ENCODE measurements at places on chromosomes 12 and 14.

DNA sequence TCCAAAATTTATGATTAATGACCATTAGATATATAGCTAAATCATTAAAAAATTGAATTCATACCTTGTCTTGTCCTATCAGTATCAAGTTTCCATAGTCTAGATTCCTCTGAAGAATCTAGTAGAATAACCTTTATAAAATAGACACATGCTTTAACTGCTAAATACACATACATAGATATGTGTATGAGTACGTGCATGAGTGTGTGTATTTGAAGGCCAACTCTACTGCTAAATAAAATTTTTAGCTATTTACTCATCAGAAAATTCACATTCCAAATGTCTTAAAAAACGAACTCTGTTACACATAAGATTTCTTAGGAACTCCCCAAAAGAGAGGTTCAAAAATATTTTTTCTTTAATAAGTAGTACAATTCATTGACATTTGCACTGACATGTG lies 233.0 kb downstream of the SSPN start:
- no peak for DNase-seq

GRCh38 chr12:72365151-72365550 lies 93.0 kb downstream of the TRHDE start:
- DNase-seq: no peak

- no peak for DNase-seq
These were observed 3.6 kb downstream of the ANKRD9 start for GRCh38 chr14:102505775-102506625.

DNA sequence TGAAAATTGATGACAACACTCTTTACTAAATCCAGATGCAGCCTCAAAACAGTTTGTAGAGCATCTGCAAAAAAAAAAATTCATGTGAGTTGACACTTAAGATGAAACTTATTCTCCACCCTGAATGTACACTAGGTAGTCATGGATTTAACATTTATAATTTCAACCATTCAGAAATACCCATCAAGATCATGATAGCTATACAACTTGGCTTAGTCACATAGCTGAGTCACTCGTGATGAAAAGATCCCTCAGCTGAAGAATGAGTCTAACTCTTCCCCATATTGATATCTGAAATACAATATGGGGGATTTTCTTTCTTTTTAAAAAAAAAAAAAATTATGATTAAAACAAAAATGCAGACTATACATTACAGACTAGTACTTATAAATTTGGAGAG lies 104.8 kb upstream of the PLEKHG7 start:
- DNase-seq: no peak

- no peak for DNase-seq
These were observed 9.0 kb downstream of the TMBIM6 start for GRCh38 chr12:49750027-49750995.

DNA sequence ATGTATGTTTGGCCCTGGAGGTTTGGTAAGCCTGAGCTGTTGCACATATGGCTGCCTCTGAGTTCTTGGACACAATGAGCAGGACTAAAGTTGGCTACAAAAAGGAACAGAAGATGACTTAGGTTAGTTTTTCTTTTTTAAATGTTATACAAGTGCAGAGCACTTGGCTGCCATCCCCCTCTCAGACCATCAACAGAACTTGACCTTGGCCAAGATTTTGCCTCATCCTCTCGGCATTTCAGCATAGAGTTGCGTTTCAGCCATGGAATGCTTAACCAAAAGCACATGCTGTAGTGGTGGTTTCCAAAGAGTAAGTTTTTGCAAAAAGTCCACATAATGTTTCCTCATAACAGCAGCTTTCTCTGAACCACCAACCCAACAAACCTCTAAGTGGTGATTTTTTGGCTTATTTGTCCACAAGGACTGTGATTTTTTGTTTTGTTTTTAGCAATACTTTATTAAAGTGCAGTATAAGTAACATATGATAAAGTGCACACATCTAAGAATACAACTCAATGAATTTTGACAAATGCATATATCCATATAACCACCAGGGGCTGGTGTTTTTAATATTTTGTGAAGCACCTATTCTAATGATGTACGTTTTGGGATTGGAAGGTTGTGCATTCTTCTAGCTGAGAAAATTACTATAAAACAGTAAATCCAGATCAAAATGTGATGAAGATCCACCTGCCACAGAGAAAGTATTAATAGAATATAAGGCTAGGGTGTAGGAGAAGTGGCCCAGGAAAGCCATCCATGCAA lies 12.1 kb upstream of the GALNT16 start:
- DNase-seq: no peak

GRCh38 chr12:66144791-66145754 lies 14.5 kb upstream of the LLPH start:
- peak; percentile 40 for DNase-seq

DNA sequence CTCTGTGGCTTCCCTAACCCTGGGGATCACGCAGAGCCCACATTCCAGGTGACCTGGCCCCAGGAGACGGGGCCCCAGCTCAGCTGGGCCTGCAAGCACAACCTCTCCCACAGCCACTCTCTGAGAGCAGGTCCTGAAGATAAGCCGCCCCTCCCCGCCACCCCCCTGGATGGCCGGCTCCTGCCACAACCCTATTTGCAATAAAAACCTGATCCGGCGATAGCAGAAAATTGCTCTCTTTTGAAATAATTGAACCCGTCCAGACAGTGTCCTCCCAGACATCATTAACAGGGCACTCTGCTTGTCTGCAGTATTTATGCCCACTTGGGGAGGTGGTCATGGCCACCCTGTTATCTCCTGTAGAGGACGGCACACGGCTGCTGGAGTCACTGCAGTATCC lies 5.0 kb downstream of the C14orf180 start:
- DNase-seq: no peak

DNA sequence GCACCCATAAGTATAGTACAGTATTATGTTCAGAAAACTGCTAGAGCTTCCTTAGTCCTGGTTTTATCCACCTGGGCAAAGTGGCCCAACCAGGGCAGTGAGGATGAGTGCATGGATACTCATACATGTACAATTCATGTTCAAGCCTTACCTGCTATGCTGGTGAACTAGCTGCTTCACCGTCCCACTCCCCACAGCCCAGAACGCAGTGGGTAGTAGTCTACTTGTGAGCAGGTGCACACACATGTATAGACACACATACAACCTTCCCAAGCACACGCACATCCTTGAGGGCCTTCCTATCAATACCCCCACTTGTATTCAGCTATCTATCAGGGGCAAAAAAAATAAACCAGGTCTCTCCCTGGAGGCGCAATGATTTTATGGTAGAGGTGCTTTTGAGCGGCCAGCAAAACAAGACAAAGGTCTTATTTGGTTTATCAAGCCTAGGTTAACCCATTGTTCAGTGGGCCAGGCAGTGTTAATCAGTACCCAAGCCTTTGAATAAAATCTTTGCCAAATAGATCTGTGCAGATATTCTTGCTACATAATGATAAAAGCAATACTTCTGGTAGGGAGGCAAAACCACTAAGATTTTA lies 69.8 kb downstream of the ZFP36L1 start:
- DNase-seq: no peak

DNA sequence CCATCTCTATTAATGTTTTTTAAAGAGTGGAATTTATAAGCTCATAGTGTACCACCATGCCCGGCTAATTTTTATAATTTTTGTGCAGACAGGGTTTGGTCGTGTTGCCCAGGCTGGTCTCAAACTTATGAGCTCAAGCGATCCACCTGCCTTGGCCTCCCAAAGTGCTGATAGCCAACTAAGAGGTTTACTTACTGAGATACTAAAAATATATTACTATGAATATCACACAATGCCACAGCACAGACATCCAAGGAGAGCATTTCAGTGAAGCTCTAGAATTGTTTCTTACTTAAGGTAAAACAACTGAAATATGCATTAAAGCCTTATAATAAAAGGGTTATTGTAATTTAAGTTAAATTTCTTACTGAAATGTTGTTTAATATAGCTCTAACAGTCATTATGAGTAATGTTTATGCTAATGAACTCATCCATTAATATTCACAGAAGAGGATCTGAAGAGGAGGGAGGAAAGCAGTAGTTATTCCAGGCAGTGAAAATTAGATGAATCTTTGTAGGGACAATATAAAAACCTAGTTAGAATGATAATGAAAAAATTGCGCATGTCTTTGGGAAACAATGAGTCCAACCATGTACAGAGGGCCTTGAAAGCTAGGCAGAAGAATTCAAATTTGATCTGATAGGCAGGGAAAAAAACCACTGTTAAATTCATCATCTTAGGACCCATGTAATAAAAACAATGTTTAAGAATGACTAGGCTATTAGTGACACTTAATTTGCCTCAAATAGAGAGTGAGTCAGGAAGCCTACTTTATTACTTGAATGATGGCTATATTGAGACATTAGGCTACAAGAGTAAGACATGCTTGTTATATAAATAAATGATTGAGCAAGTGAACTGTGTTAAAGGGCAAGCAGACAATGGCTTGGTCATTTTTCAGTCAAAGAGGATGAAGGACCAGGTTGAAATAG lies 99.2 kb downstream of the SLC41A2 start:
- no peak for DNase-seq

DNA sequence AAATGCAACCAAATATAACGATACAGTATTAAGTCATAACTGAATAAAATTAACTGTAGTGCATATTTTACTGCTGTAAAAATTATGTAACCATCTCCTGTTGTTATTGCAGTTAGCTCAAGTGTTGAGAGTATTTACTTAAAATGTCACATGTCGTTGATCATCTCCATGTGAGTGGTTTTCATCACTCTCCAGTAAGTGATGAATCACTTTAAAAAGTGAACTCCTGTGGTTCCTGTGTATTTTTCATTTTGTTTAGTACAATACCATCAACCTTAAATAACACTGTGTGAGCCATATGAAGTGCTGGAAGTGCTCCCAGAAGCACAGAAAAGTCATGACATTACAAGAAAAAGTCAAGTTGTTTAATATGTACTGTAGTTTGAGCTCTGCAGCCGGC lies 104.7 kb upstream of the SLCO1B1 start:
- DNase-seq: no peak

DNA sequence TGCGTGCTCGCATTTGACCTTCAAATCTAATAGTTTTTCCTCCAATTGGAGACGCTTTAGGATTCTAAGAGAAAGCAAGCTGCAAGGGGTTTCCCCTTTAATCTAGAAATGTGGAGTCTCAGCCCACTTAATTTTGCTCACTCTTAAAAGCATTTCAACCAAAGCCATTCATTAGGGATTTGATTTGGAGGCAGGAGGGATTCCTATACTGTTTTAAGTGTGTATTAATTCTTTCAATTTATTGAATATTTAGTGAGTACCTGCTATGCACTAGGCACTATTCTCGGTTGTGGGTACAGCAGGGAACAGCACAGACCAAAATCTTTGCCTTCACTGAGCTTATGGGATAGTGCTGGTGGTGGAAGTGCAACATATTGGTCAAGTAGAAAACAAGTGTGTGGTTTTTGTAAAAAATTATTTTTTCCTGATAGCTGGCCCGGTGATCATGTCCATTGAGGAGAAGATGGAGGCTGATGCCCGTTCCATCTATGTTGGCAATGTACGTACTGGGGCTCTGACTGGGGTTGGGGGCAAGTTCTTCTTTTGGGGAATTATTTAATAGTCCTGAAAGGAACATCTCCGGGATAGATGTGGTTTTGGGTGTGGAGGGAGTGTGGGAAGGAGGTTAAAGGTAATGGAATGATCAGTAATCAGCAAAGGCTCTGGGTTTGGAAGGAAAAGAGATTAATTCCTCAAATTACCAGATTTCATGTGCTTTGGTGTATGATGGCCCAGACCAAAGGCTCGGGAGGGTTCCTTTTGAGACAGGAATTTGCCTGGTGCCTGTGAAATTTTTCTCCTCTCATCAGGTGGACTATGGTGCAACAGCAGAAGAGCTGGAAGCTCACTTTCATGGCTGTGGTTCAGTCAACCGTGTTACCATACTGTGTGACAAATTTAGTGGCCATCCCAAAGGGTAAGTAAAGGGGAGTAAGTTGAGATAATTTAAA lies 1.6 kb downstream of the PABPN1 start:
- DNase-seq: no peak

GRCh38 chr12:16587514-16587913 lies 18.4 kb downstream of the LMO3 start:
- DNase-seq: no peak

DNA sequence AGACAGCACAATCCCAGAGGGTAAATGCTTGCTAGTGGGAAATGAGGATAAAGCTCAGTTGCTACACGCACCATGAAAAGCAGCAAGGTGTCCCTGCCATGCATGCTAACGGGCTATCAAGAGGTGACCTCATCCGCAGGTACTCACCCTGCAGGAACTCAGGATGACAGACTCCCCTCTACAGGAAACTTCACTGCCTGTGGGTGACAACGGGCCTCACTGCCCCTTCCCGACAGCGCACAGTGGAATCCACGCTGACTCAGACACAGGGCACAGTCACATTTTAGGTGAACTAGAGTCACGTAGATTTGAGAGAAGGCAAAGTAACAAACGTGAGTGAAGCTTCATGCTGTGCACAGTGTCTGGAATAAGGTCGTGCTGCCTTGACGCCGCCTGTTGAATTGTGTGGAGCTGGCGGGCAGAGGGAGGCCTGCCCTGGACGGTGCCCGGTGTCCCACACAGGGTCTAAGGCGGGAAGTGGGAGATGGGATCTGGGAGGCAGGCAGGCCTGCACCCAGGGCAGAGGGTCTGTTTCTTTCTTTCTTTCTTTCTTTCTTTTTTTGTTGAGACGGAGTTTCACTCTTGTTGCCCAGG lies 331.8 kb downstream of the TMEM132D start:
- no peak for DNase-seq

- DNase-seq: no peak
These were observed 120.2 kb downstream of the EMP1 start for GRCh38 chr12:13316587-13317246.

GRCh38 chr12:53191885-53192530 lies 11.3 kb upstream of the CSAD start:
- no peak for DNase-seq

- no peak for DNase-seq
These were observed 36.9 kb downstream of the ITPK1 start for GRCh38 chr14:93078870-93079269.

DNA sequence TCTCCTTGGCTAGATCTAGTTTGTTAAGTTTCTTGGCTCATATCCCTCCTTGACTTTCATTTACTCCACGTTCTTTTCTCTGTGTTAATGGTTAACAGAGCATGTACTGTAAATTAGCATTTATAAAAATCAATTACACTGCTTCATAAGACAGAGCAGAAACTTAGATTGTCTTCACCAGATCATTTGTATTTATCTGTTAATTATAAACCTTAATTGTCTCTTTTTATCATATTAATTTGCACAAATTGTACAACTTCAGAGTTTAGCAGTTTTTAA lies 221.2 kb upstream of the EGLN3 start:
- no peak for DNase-seq
